ENCODE measurements at places on chromosomes 2 and 18.

DNA sequence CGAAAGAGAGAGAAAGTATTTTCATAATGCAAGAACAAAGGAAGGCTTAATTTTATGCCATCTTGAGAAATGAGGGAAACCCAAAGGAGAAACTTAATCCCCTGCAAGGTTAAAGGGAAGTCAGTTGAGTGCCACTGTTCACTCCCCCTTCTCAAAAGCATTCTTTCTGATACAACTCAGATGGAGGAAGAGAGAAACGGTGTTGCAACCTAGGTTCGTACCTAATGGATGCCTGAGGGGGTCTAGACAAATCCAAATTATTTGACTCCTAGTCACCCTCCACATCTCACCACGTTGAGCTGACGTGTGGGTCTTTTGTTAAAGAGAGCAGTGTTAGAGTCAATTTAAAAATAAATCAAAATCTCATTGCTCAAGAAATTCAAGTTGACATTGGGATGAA, 52.6 kb upstream of the UNC80 start:
- no peak for DNase-seq

DNA sequence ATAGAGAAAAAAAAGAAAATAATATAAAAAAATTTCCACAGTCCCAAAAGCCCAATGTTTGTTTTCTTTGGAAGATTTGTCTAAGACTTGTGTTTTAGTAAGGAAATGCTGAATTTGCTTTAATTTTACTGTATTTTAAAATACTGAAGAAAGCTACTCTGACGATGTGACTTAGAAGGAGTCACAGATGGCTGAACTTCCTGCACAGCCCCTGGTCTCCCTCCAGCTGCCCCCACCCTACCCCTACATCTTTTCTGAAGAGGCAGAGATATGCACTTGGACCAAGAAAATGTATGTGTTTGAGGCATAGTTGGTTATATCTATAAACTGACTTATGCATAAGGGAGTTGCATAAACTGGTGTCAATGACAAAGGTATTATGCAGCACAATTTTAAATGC, 172.3 kb downstream of the CDH2 start:
- no peak for DNase-seq

GRCh38 chr2:14615760-14616159, 16.8 kb upstream of the LRATD1 start:
- no peak for DNase-seq

- no peak for DNase-seq
These were observed 3.0 kb downstream of the ZNF516 start for GRCh38 chr18:76491776-76492668.

DNA sequence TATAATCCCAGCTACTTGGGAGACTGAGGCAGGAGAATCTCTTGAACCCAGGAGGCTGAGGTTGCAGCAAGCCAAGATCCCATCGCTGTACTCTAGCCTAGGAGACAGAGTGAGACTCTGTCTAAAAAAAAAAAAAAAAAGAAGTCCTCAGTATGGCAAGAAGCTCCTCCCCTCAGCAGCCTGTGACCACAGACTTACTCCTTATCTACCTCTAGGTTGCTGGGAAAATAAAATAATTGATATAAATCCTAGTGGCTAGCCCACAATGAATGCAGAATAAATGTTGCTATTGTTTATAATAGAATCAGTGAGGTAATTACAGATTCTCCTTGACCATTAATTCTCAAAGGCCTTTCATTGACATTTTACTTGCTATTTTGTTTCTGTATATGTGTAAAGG, 70.6 kb downstream of the IRS1 start:
- DNase-seq, result no peak

- DNase-seq, result no peak
These were observed 3.3 kb downstream of the RHBDD1 start for GRCh38 chr2:226839161-226839560.

DNA sequence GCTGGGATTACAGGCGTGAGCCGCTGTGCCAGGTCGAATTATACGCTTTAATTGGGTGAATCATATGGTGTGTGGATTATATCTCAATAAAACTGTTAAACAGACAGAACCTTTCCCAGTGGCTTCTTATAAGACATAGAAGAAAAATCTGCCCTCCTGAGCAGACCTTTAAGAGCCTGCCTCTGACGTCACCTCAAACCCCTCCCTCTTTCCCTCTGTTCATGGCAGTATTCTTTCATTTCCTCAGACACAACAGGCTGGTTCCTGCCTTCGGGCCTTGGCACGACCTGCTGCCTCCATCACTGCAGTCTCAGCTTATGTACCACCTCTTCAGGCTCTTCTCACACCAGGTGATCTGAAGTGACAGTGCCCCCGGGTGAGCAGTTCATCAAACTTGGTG, 14.0 kb upstream of the PDIA6 start:
- DNase-seq, result no peak

DNA sequence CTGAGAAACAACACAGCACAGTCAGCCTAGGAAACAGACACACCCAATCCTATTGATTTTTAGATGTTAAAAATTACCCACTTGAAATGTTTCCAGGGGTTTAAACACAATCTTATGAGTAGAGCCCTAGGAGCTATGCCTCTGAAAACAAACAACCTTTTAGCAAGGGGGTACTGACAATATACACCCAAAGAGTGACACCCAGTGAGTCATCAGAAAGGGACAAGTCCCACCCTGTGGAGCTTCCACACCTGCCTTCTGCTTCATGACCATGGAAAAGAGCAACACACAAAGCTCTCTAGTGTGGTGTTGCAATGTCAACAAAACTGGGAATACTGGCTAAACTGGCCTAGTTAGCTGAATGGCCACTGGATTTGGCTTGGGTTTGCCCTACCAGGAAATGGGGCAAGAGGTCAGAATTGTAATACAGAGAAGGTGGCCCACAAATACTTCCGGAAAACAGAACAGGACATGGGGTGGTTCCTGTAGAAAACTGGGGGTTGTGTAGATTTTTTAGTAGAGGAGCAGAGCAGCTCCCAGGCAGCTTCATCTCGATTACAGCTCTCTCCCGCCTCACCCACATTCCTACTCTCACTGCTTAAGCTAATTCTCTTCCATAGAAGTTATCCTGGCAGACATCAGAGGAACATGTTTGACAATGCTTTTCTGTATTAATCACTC, 98.2 kb downstream of the GAREM1 start:
- DNase-seq, result no peak

DNA sequence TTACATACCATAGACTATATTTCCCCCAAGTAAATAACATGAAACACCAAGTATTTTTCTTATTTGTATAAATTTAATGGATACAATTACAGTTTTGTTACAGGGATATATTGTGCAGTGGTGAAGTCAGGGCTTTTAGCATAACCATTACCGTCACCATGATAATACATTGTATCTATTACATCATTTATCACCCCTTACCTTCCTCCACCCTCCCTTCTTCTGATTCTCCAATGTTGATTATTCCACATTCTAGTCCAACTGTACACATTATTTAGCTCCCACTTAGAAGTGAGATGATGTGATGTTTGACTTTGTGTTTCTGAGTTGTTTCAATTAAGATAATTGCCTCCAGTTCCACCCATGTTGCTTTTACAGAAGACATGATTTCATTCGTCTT, 35.2 kb upstream of the NETO1 start:
- no peak for DNase-seq

- no peak for DNase-seq
These were observed 144.7 kb downstream of the PMAIP1 start for GRCh38 chr18:60044290-60045006.

DNA sequence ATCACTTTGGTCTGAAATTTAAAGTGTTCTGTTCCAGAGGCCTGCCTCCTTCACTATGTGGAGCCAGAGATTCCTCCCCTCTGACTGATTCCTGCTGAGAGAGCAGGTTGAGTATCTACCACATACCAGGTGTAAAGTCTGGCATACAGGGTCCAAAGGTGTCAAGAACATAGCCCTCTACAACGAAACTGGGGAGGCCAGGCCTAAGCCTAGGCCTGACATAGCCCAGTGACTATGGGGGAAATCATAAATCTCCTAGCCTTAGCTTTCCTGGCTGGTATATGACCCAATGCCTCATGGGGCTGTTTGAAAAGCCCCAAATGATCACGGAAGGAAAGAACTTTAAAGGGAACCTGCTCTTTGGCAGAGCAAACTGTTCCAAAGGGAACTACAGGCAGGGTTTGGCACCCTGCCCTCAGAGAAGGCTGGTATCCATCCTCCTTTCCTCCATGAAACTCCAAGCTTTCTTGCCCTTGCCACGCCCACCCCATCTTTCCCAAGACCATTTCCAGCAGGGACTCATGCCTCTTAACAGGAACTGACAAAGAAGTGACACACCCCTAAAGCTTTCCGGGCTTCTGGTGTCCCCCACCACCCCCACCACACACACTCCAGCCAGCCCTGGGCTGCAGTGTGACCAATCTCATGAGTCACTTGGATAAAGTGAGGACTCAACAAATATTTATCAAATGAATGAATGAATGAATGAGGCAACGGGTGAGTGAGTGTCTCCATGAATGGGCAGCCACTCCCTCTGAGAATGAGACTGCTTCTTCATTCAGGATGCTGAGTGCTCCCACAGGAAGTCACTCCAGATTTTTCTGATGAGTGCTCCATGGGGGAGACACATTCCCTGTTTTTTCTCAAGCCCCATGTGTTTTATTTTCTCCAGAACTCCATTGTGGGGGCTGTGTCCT, 114.5 kb upstream of the STPG4 start:
- no peak for DNase-seq

- no peak for DNase-seq
These were observed 64.6 kb upstream of the MYO3B start for GRCh38 chr2:170113168-170113894.

DNA sequence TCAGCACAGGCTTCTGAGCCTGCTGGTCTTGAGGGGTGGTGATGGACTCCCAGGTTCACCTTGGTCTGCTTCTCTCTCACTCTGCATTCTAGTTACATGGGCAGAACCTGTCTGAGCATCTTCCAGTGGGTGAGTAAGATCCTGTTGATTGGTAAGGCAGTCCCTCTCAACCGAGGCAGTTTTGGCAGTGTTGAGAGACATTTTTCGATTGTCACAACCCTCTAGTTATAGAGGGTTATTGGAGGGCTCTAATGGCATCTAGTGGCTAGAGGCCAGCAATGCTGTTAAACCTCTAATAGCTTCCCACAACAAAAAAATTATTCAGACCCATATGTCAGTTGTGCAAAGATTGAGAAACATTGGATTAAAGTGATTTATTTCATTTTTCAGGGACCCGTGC, 9.3 kb upstream of the MGAT5 start:
- DNase-seq, result no peak

- no peak for DNase-seq
These were observed 30.0 kb downstream of the CTLA4 start for GRCh38 chr2:203897544-203897943.

- no peak for DNase-seq
These were observed 245.7 kb downstream of the IKZF2 start for GRCh38 chr2:212905640-212906201.

DNA sequence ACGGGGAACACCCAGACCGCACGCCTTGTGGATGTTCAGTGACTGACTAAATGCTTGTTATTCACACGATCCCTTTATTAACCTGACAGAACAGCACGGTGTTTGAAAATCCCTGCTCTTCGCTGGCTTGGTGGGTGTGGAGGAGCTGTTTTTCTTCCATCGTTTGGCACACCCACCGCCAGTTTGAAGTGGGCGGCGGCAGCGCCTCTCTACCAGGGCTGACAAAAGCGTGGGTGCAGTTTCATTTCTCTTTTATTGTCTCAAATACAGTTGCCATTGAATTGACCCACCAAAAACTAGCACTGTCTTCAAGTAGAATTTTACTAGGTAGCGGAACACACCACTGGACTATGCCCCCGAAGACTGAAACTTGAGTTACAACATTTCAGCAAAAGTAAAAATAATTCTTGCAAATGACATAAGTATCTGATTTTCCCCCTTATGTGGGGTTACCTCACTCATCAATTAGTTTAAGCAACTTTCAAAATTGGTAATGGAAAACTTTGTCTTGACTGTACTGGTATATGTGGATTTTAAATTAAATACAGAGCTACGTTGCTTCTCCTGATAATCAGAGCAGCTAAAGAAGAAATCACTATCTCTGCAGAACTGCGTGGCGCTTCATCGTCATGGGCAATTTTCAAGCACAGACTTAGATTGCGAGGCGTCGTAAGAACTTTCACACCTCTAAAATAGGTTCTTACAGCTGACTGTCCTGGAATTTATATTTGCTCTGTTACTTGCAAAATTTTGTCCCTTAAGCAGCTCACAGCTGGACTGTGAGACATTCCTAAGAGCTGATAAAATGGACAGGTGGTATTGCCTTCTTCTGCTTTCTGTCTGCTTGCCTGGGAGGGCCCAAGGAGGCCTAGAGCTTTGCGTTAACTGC, 60.9 kb downstream of the LDLRAD4 start:
- DNase-seq, result no peak

GRCh38 chr2:196594158-196594557, 45.4 kb upstream of the CCDC150 start:
- no peak for DNase-seq

GRCh38 chr2:12046641-12047040, 300.2 kb downstream of the LPIN1 start:
- DNase-seq, result no peak

DNA sequence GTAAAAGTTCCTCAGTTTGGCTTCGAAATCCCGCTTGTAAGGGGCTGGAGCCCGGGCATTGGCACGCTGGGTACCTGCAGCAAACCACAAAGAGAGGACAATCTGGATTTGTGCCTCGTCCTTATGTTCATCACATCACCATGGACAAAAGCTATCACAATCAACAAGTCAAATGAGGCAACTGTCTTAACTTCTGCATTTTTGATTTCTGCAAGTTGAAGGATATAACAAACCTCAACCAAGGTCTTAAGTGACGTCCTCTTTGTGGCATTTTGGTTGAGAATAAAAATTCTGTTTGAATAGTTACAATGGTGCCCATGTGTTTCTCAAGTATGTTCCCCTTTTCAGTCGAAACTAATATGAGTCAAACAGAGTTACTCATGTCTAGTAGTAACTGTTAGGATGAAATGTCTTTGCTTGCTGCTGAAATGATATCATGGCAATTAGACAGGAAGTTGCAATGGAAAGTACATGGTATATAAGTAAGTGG, 70.8 kb upstream of the STK17B start:
- no peak for DNase-seq

GRCh38 chr2:8479298-8479697, 202.6 kb upstream of the ID2 start:
- DNase-seq, result no peak

- no peak for DNase-seq
These were observed 38.3 kb upstream of the DNMT3A start for GRCh38 chr2:25380023-25380422.

DNA sequence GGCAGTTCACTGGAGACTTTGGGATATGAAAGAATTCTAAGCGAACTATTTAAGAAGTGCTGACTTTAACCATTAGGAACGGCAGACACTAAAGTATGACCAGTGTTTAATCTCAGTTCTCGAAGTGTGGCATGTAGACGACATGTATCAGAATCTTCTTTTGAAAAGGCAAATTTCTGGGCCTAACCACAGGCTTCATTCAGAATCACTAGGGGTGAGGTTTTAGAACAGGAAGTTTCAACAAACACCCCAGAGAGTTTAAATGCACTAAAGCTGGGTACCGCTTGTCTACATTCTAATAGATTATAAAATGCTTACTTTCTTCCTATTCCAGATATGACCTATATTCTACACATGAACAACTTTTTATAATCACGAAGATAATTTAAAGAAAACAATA, 180.3 kb downstream of the ANKRD44 start:
- DNase-seq, result no peak

- no peak for DNase-seq
These were observed 1060.6 kb upstream of the FANCL start for GRCh38 chr2:59301466-59302402.

- DNase-seq, result no peak
These were observed 141.7 kb upstream of the CAB39 start for GRCh38 chr2:230570987-230571386.

Data from effector memory CD4-positive, alpha-beta T cell (primary cell).